A549 treated with AZD2906 at 1 μM for 4 hours (cell line): ENCODE measurements at places on chromosomes 2 and 18. TPM values are rescaled to one million over a fixed set of nuclear protein-coding genes. Genes with fewer than 3 reads are reported as not detected.

The SCYGR4 gene
- total RNA-seq: not detected in 5 replicates

The SPR gene
- total RNA-seq: 90.8 to 137 TPM (median 128 TPM) in 5 replicates

The B3GNT7 gene
- total RNA-seq: 1.8 to 2.4 TPM (median 2.2 TPM) in 5 replicates

The IFT172 gene
- total RNA-seq: 7.7 to 8.7 TPM (median 8.3 TPM) in 5 replicates

The CD8B gene
- total RNA-seq: not detected in 5 replicates

The IL37 gene
- total RNA-seq: not detected in 5 replicates

The POTEE gene
- 0.03 to 0.07 TPM (median 0.06 TPM) in 5 replicates for total RNA-seq

The ZNF385B gene
- total RNA-seq: 0.07 to 0.21 TPM (median 0.13 TPM) in 4 of 5 replicates, not detected in the other

The TTN gene
- total RNA-seq: under 0.01 to 0.05 TPM (median 0.01 TPM) in 5 replicates

The PTPRN gene
- 0.95 to 1.5 TPM (median 1.3 TPM) in 5 replicates for total RNA-seq

The AOX1 gene
- total RNA-seq: 4.6 to 8.3 TPM (median 5.3 TPM) in 5 replicates

The CERS6 gene
- 14.6 to 19.1 TPM (median 16.7 TPM) in 5 replicates for total RNA-seq

The METTL4 gene
- 4.0 to 5.5 TPM (median 5.1 TPM) in 5 replicates for total RNA-seq

The OSR1 gene
- 7.3 to 9.7 TPM (median 7.4 TPM) in 5 replicates for total RNA-seq

The MYO7B gene
- total RNA-seq: 0.14 to 0.62 TPM (median 0.23 TPM) in 5 replicates

The STK36 gene
- 8.1 to 11.4 TPM (median 10.3 TPM) in 5 replicates for total RNA-seq

The CFAP221 gene
- total RNA-seq: 0.14 to 0.40 TPM (median 0.26 TPM) in 5 replicates

The TRAF3IP1 gene
- 9.7 to 15.2 TPM (median 12.7 TPM) in 5 replicates for total RNA-seq

The CRYGD gene
- not detected in 5 replicates for total RNA-seq

The CHRND gene
- not detected in 5 replicates for total RNA-seq

The LRRTM4 gene
- not detected in 5 replicates for total RNA-seq

The MALT1 gene
- 7.5 to 9.9 TPM (median 8.8 TPM) in 5 replicates for total RNA-seq

The CFAP65 gene
- 0.11 to 0.32 TPM (median 0.17 TPM) in 5 replicates for total RNA-seq

The ABCG5 gene
- not detected in 5 replicates for total RNA-seq

The NT5C1B gene
- total RNA-seq: not detected in 5 replicates

The ARHGEF33 gene
- 0.02 to 0.16 TPM (median 0.03 TPM) in 3 of 5 replicates, not detected in the others for total RNA-seq

The CHRNA1 gene
- not detected in 5 replicates for total RNA-seq

The SIX3 gene
- total RNA-seq: 2.7 to 4.3 TPM (median 3.7 TPM) in 5 replicates

The RGPD8 gene
- total RNA-seq: 2.2 to 3.8 TPM (median 2.6 TPM) in 5 replicates

The CYP26B1 gene
- total RNA-seq: 13.4 to 16.1 TPM (median 15.2 TPM) in 5 replicates

The TRPM8 gene
- total RNA-seq: 0.20 to 0.47 TPM (median 0.30 TPM) in 4 of 5 replicates, not detected in the other

The KCNJ13 gene
- total RNA-seq: not detected in 5 replicates

The DPP10 gene
- not detected in 5 replicates for total RNA-seq

The KYNU gene
- 215 to 277 TPM (median 220 TPM) in 5 replicates for total RNA-seq

The SERPINB12 gene
- not detected in 5 replicates for total RNA-seq

The PDCL3 gene
- total RNA-seq: 34.7 to 44.2 TPM (median 36.0 TPM) in 5 replicates

The DES gene
- total RNA-seq: 0.14 to 0.69 TPM (median 0.27 TPM) in 5 replicates

The DTNA gene
- 0.05 to 0.35 TPM (median 0.14 TPM) in 5 replicates for total RNA-seq

The BOK gene
- 28.3 to 40.7 TPM (median 38.1 TPM) in 5 replicates for total RNA-seq

The C2orf74 gene
- total RNA-seq: 16.7 to 17.9 TPM (median 17.2 TPM) in 5 replicates

The CPLX4 gene
- not detected in 5 replicates for total RNA-seq

The SPC25 gene
- 15.2 to 19.4 TPM (median 18.3 TPM) in 5 replicates for total RNA-seq
